ENCODE measurements at places on chromosomes 3 and 15. TPM values are rescaled to one million over a fixed set of nuclear protein-coding genes. Genes with fewer than 3 reads are reported as not detected.

- DNase-seq = no peak
Measured at GRCh38 chr3:141115789-141116541, 64.8 kb downstream of the SPSB4 start.

DNA sequence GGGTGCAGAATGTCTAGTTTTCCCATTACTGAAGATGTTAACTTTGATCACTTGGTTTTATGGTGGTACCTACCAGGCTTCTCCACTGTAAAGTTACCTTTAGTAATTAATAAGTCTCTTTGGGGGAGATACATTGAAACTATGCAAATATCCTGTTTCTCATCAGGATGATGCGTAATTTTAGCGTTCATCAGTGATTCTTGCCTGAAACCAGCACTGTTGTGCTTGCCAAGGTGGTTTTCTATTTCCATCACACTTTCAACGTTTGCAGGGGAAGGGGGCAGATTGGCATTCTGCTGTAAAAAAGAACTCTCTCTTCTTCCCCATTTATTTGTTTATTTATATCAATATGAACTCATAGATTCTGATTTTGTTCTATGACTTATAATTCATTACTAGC lies 61.0 kb downstream of the SSR3 start:
- no peak for DNase-seq

GRCh38 chr15:59410391-59410896 lies 27.5 kb upstream of the FAM81A start:
- no peak for DNase-seq

GRCh38 chr3:64789111-64789510 lies 101.3 kb upstream of the ADAMTS9 start:
- no peak for DNase-seq

Gene LEO1
- polyA plus RNA-seq = 1.3 TPM

Measured in BJ (cell line).